C1 segment of cervical spinal cord (tissue), 14 donors: ENCODE measurements at places on chromosomes 12 and 14.

GRCh38 chr14:64659366-64659765 lies 44.9 kb upstream of the PLEKHG3 start:
- DNase-seq: no peak

DNA sequence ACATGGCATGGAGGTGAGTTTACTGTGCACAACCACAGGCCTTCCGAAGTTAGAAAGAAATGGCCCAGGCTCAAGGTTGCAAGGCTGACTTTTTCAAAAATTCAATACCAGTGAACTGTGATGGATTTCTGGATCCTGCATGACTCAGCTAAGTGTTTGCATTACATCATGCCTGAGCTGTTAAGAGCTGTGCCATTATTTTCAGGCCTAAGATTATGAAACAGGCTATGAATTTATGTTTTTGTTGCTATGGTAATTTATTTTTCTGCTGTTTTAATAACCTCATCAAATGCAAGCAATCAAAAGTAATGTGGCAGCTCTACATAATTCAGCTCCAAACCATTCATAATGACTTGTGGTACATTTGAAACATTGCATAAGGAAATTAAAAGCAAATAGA lies 457.7 kb upstream of the TMEM132C start:
- DNase-seq: no peak

GRCh38 chr14:92039063-92039718 lies 668 bp downstream of the TRIP11 start:
- no peak for DNase-seq

GRCh38 chr12:54593725-54594124 lies 5.3 kb upstream of the PPP1R1A start:
- no peak for DNase-seq

DNA sequence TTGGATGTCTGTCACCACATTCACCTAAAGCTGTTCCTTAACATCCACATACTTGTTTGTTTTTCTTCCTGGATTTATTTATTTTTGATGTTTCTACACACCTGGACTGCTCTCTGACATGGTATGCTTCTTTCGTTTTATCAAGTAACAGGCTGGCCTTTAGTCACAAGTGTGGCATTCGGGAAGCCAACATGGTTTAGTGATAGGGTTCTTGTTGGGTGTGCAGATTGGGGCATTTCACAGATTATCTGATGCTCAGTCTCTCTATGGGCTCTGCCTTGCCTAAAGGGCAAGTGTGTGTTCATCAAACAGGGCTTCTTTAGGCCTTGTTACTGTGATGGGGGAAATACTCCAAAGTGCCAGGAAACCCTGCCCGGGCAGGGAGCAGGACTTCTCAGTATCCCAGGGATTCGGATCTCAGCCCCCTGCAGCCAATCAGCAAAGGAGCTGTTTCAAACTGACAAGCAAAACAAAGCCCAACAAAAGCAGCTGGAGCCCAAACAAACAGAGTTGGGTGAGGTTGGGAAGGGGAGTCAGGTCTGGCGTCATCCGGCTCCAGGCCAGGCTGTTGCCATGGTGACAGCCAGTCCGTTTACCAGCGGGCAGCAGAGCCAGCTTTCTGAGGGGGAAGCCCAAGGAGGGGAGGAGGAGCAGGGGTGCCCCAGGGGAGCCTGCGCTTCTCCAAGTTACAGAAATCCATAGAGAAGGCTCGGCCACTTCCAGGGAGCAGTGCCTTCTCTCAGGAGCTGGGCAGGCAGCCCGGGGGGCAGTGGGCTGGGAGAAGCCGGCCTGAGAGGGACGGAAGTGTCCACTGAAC lies 31.9 kb downstream of the FOS start:
- DNase-seq: peak; percentile 78

GRCh38 chr14:33081259-33081658 lies 142.6 kb downstream of the NPAS3 start:
- no peak for DNase-seq

DNA sequence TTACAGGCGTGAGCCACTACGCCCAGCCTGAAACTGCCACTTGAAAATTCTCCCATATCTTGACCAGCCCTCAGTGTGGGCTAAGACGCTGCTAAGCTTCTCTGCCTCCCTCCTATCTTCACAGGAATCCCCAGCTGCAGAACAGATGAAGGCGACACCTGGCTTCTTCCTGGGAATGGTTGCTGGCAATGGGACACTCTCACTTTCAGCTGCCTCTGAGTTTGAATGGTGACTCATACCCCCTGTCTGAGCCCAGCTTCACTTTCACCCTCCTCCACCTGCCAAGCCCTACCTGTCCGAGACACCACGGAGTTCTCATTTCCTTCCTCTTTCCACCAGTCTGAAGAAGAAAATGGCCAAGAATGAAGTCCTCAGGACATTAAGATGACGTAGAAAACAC lies 18.3 kb upstream of the VASH1 start:
- DNase-seq: no peak

DNA sequence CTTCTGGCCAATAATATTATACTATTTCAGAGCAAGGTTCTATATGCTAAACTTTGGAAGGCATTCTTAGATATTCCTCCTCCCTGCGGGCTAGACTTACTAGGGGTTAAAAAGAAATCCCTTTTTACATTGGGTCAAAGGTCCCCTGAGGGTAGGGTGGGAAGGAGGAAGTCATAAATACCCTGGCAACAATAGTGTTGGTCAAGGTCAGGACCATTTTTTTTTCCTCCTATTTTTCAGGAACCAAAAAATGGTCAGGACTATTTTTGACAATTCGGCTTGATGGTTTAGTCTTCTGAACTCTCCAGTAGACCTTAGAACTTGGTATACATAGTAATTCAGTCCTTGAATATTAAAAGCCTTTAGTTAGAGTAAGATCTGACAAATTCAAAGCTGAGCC lies 4.5 kb upstream of the NANOG start:
- DNase-seq: no peak

DNA sequence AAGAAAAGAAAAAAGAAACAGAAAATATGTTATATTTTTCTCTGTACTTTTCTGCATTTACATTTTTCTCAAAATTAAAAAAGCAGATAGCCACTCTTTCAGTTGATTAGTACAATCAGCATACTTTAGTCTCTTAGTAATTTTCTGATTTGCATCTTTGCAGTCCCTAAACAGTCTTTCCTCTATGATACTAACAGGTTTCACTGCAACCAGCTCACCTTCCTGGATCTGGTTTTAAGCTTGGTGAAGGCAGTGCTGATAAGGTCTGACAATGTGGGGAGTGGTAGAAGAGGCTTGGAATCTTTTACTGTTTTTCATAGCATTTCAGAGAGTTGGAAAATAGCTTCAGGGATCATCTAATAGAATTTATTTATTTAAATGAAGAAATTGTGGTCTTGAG lies 457.6 kb downstream of the ZFP36L1 start:
- DNase-seq: no peak

GRCh38 chr14:69247676-69248440 lies 12.1 kb upstream of the GALNT16 start:
- DNase-seq: no peak

- DNase-seq: no peak
Observed at GRCh38 chr12:70948976-70949336, 28.4 kb upstream of the PTPRR start.

- DNase-seq: no peak
Observed at GRCh38 chr14:51630987-51631386, 20.7 kb upstream of the FRMD6 start.

DNA sequence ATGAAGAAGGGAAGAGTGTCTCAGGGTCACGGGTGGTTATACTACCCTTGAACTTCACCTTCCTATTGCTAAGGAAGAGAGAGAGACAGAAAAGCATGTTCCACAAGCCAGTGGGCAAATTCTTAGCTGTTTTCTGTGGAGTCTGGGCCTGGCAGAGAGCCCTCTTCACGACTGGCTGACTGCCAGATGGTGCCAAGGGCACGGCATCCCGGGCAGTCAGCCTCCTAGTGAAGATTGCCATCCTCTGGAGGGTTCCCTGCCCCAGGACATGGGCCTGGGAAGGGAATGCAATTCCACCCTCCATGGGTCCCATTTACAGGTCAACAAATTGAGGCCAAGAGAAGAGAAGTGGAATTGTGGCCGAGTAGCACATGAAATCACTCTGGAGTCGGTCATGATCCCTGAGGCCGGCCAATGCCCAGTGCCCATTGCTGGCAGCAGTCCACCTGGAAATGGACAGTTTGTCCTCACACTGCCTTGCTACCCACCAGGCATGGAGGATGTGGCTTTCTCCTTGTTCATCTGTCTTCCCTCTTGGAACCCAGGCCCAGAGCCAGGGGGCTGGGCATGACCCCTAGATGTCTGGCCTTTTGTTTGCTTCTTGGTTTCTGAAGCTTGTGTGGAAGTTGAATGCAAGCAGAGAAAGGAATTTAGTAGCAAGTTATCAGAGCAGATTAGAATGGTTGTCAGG lies 9.9 kb downstream of the TUNAR start:
- peak; percentile 70 for DNase-seq

DNA sequence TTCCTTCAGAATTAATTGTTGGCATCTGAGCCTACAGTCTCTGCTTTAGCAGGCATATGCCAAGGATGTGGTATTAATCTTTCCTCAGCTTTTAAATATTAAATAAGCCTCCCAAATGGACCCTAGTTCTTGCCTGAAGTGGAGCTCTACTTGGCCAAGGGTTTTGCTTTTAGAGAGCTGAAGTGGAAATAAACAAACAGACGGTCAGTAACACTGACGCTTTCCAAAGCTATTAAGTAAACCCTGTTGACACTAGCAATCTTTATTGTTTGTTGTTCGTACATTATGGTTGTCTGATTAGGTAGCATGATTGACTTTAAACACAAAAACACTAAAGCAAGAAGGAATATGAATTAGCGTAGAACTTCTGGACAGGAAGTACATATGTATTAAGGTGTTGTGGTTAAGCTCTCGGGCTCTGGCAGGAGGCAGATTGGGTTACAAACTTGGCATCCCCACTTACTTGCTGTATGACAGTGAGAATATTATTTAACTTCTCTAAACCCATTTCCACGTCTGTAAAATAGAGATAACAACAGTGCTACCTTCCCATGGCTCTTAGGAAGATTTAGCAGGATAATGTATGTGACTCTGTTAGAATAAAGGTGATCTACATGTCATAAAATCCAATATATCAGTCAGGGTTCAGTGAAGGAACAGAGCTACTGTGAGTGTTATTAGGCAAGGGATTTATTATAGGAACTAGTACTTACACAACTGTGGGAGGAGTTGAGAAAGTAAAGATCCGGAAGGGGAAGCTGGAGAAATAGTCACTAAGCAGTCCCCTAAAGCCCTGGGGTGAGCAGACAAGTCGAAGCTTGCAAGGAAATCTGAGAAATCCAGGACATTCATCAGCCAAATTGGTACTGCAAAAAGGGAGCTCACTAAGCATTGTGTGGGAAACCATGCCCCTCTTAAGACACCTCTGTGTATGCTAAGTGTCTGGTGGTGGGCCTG lies 92.2 kb upstream of the ATF7IP start:
- no peak for DNase-seq

GRCh38 chr12:62581288-62582064 lies 114.8 kb downstream of the MON2 start:
- no peak for DNase-seq

- no peak for DNase-seq
Observed at GRCh38 chr14:100568164-100568997, 18.8 kb downstream of the BEGAIN start.

- DNase-seq: no peak
Observed at GRCh38 chr14:71533390-71533789, 398.8 kb upstream of the RGS6 start.

GRCh38 chr12:32107359-32108267 lies 966 bp downstream of the BICD1 start:
- peak; percentile 60 for DNase-seq

DNA sequence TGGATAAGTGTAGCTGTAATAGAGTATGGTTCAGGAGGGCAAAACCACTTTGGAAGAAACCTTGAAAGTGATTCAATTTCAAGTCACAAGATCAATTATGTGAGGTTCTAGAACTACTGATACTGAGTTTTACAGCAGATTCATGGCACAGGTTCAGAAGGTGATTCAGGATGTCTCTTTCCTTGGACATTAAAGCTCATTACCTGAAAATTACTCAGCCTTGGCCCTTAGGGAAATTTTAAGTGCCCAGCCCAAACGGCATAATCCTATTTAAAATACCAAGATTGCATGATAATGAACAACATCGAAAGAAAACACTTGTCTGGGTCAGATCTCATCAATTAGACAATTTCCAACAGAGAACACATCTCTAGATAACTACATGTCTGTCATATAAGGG lies 70.2 kb upstream of the SLC38A2 start:
- DNase-seq: no peak

- DNase-seq: no peak
Observed at GRCh38 chr12:113469224-113469948, 2.3 kb downstream of the LHX5 start.
